SIG-M5 (cell line): ENCODE measurements at places on chromosomes 2 and 18.

GRCh38 chr2:83103613-83104012 lies 1355.5 kb downstream of the SUCLG1 start:
- DNase-seq: no peak

DNA sequence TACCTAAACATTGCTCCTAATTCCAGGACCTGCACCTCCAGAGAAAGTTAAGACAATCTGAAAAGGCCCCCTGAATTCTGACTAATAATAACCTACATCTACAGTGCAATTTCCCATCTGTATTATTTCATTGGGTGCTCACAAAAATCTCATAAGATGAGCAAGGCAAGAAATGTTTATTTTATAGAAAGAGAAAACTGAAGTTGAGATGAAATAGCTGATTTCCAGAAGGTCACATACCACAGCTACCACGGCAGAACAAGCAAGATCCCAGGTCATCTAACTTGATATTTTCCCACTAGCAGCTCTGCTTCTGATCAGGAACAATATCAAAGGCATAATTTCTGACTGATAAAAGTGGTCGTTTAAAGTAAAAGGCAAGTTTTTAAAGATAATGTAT lies 105.8 kb upstream of the COL5A2 start:
- DNase-seq: no peak

DNA sequence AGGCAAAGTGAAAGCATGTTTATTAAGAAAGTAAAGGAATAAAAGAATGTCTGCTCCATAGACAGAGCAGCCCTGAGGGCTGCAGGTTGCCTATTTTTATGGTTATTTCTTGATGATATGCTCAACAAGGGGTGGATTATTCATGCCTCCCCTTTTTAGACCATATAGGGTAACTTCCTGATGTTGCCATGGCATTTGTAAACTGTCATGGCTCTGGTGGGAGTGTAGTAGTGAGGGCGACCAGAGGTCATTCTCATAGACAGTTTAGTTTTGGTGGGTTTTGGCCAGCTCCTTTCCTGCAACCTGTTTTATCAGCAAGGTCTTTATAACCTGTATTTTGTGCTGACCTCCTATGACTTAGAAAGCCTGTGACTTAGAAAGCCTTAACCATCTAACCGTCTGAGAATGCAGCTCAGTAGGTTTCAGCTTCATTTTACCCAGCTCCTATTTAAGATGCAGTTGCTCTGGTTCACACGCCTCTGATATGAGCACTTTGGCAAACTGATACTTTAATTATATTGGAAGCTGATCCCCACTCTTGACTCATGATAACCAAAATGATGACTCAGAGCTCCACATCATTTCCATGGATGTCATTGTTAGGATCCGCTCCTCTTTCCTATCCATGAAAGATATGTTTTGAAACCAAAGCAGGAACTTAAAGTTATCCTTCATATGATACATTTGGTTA lies 14.5 kb upstream of the ERMN start:
- no peak for DNase-seq

DNA sequence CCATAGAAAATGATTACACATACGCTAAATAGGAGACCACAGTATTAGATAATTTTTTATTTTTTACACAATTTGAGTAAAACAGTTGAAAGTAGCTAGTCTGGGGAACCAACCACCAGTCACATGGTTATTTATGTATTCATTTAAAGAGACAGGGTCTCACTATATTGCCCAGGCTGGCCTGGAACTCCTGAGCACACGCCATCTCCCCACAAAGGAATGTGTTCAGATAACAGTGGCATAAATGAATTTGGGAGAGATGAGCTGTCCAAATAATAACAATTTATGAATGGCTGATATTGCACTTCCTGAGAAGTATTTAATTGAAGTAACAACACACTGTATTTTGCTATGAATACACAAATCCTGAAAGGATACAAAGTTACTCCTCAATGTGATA lies 39.7 kb downstream of the KIDINS220 start:
- no peak for DNase-seq

DNA sequence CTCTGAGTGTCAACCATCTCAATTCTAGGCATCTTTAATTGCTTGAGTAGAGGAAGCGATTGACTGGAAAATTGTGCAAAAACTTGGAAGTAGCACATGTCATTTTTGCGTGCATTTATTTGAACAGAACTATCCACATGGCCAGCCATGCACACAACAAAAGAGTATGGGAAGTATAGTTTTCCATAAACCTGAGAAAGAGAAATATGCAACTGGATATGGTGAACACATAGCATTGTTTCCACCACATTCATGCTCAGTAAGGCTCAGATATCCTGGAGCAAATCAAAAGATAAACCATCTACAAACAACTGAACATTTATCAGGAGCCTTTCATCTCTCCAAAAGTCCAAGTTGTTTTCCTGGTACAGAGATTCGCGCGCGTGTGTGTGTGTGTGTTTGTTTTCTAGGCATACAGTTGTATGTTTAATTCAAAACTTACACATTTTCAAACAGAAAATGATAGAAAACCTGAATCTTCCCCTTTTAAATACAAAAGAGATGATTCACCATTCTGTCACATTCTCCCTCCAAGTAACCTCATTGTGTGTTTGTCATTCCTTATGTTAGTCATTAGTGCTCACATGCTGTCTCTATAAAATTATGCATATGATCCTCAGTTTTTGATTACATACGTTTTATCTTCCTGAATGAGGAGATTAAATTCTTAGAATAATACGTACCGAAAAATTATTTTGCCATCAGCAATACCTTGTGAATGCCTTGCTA lies 780.4 kb upstream of the NRXN1 start:
- DNase-seq: no peak
